ENCODE measurements at places on chromosomes 4 and X.
A peak's percentile ranks its signal among the peaks of the same experiment; 100 is the strongest.

GRCh38 chr4:145390571-145390970, 91.1 kb upstream of the SMAD1 start:
- no peak for DNase-seq

DNA sequence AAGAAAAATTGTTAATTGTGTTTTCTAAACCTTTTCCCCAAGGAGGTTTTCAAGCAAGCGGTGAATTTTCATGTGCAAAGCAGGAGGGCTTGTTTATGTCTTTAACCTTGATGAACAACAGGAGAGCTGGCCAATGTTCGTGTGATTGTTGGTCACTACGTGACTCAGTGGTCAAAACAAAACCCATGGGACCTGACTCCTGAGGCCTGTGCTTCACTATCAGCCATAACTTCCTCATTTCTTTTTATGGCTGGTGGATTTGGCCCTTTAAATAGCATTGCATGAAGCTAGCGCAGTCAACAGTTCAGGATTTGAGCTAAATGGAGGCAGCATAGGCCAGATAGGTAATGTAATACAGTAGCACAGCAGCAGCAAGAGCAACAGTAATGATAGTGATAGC, 80.5 kb downstream of the MID1IP1 start:
- DNase-seq: no peak

- DNase-seq: no peak
Measured at GRCh38 chr4:101126059-101126458, 221.3 kb downstream of the PPP3CA start.

- DNase-seq: no peak
Measured at GRCh38 chr4:183961795-183962194, 56.7 kb downstream of the STOX2 start.

DNA sequence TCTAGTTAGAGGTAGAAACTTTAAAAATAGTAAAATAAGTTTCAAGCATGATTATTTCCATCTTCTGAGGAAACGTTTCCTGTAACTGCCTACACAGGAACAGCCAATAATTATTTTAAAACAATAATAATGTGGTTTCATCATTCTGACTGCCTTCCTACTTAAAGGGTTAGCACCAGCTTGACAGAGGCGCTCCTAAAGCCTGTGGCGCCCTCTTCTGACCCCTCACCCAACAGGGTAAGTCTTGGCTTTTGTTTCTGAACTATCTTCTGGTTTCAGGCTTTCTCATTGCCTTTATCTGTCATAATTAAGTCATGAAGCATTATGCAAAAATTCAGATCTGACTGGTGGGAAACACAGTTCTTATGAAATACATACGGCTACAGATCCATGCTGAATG, 96.7 kb downstream of the ITM2A start:
- DNase-seq: peak; percentile 75

DNA sequence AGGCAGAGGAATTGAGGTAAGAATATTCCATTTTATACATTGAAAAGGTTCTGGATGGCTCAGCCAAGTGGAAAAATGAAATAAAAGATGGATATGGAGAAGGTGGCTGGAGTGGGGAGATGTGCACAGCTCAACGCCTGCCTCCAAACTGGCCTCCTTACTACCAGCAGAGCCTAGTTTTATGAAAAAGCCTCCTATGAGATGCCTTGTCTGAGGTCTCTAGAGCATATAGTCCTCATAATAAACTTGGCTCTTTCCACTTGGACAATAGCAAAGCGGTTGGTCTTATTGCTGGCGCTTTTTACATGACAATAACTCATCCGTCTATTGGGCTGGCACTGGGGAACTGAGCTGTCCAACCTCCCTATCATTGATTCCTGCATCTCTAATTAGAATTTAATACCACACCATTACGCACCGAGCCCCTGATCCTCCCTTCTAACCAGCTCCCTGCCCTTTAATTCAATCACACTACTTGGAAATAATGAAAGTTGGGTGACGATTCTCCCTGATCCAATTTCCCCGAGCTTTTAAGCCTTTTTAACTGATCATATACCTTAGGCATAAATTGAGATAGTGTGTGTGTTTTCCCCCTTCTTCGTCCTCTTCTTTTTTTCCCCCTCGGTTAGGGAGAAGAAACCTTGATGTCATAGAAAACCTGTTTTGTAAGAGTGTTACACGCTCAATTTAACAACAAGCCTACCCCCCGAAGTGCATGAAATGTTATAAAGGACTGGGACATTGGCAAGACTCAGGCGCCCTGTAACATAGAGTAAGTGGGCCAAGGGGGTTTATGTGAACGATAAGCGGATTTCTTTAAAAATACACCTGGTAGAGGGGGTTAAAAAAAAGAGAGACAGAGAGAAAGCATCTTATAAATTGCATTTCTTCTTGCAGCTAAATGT, at the start of gene PHOX2B:
Gene PHOX2B (minus strand): TSS at position 155 of the 905 bp plus-strand sequence. CDS start 115 bp downstream, at position 40.
- no peak for DNase-seq

DNA sequence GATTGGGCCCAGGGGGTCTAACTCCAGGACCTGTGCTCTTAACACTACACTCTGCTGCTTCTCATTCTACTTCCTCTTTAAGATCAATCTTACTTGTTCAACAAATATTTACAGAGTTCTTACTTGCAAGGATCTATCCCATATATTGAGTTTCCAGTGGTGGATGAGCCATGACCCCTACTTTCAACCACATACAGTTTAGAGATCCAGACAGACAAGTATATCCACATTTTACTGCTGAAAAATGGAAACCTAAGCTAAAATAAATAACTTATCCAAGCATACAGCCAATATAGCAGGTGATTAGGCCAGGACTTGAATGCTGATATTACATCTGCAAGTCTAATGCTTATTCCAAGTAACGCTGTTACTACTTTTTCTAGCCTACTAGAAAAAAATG, 18.7 kb downstream of the TMEM150C start:
- no peak for DNase-seq

GRCh38 chr4:151486168-151486567, 77.2 kb downstream of the FHIP1A start:
- no peak for DNase-seq
